GOT3 (cell line): ENCODE measurements at places on chromosomes 3 and 15.

- DNase-seq, result no peak
Measured at GRCh38 chr3:194514626-194515025, 27.8 kb upstream of the ATP13A3 start.

GRCh38 chr3:170632780-170633179, 46.9 kb upstream of the SLC7A14 start:
- no peak for DNase-seq

DNA sequence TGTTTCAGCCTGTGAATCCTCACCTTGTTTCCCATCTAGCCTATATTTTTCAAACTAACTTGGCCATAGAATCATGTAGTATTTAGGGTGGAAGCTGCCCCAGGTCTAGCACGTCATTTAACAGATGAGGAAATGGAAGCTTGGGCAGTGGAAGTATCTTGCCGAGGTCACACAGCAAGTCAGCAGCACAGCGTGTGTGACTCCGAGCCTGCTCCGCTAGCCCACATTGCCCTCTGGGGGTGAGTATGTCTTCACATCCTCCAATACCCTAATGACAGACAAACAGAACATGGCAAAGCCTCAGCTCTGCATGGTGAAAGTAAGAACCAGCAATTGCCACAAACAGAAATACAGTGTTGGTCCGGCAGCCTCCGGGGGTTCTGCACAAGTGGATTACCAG, 2.2 kb upstream of the CCR5 start:
- DNase-seq, result no peak

DNA sequence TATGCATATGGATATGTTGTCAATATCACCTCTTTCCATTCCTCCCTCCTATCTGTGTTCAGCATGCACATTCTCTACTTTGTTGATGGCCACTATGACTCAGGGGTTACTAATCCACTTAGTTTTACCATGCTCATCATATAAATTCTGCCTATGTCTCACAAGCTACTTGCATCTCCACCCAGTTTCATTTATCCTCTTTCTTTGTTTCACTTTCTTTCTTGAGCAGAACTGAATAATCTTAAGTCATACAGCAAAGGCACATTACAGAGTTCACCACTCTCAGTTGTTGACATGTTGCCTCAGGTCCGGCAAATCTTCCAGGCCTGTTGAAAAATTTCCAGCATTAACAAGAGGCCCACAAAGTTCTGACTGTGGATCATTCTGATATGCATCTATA, 71.5 kb downstream of the SSR3 start:
- DNase-seq, result no peak

- DNase-seq, result no peak
Measured at GRCh38 chr3:1055870-1056269, 37.0 kb upstream of the CNTN6 start.

DNA sequence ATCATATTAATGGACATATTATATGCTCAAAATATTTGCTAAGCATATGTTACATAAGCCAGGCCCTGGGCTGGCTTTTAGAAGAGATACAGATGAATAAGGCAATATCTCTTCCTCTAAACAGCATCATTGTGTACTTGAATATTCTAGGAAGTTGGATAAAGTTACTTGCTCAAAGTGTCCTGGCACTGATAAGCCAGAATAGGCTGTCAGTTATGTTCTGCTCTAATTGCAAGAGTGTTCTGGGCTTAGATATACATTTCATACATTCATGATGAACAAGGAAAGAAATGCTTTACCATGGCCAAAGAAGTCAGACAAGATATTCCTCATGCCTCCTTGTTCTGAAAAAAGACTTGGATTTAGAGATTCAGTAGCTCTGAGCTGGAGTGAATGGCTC, 40.7 kb downstream of the KBTBD12 start:
- no peak for DNase-seq

DNA sequence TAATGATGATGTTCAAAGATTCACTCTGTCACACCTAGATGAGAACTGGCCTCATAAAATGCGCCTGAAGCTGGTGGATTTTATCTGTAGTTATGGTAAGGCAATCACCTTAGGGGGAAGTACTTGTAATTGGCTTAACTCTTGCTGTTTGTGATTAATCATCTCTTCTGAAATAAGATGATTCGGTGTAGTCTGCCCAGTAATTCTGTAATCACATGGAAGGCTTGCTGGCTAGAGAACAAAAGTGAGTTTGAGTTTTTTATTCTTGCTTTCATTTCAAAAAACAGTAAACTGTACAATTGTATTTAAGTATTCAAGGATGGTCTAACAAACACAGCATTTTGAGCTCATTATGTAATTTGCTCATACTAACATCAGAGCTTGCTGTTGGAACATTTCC, 72.1 kb downstream of the OTOL1 start:
- DNase-seq, result no peak

GRCh38 chr15:50945725-50946124, 37.2 kb downstream of the AP4E1 start:
- DNase-seq, result no peak

DNA sequence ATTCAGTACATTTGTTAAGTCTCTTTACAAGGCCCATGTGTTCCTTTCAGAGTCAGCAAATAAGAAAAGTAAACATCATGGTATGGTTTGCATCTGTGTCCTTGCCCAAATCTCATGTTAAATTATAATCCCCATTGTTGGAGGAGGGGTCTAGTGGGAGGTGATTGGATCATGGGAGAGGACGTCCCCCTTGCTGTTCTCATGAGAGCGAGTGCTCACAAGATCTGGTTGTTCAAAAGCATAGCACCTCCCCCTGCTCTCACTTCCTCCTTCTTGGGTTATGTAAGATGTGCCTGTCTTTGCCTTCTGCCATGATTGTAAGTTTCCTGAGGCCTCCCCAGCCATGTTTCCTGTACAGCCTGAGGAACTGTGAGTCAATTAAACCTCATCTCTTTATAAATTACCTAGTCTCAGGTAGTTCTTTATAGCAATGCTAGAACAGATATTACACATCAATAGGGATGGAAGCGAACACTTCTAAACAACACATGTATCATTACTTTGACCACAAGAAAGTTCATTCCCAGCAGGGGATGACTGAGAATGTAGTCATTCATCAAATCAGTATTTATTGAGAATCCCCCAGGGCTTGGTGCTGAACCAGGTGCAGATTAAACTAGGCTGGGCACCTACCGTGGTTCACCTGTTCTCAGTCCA, 4.1 kb downstream of the EFCAB12 start:
- no peak for DNase-seq

- peak; percentile 58 for DNase-seq
Measured at GRCh38 chr3:48656061-48656840, 6.4 kb downstream of the CELSR3 start.

DNA sequence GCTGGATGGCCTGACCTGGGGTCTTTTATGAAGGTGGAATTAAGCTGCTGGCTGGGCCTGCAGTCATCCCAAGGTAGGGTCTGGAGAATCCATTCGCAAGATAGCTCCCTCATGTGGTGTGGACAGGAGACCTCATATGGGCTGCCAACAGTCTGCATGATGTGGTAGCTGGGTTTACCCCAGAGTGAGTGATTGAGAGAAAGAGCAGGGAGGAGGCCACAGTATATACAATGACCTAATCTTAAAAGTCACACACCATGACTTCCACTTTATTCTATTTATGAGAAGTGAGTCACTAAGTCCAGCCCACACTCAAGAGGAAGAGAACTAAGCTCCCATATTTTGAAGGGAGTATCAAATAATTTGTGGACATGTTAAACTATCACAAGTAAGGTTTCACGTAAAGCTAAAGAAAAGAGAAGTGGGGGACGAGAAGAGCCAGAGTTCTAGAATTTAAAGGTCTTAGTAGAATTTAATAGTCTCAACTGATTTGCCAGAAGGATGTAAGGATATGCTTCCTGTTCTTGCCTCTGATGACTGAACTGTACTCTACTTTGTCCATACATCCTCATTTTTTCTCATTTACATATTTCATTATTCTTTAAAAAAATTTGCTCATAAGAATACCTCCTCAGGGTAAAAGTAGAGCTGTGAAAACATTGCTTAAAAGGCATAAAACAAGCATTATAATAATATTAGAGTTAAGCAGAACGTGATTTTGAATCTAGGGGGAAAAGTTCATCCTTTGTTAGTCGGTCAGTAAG, 184.4 kb downstream of the PEX5L start:
- no peak for DNase-seq

- no peak for DNase-seq
Measured at GRCh38 chr15:32819448-32819847, 101.6 kb downstream of the GREM1 start.

- DNase-seq, result no peak
Measured at GRCh38 chr3:139468399-139468798, 7.9 kb downstream of the RBP2 start.

- no peak for DNase-seq
Measured at GRCh38 chr3:58167431-58168351, 43.1 kb downstream of the DNASE1L3 start.

- DNase-seq, result no peak
Measured at GRCh38 chr3:158295771-158296170, 185.9 kb downstream of the RSRC1 start.

DNA sequence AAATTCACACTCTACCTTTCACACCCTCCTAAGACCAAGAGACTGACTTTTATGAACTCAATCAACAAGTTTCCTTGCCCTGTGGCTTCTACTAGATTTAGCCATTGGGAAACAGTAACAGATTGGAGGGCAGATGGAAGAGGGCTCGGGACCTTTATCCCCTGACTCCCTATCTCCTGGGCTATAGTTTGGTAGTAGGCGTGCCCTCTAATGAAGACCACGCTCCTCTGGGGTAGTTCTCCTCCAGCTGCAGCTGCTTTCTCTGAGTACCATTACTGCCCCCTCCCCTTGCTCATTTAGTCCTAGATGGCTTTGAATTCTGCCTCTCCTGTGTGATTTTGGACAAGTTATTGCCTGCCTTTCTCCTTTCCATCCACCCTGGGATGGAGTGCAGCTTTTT, 33.3 kb downstream of the FMN1 start:
- DNase-seq, result no peak

DNA sequence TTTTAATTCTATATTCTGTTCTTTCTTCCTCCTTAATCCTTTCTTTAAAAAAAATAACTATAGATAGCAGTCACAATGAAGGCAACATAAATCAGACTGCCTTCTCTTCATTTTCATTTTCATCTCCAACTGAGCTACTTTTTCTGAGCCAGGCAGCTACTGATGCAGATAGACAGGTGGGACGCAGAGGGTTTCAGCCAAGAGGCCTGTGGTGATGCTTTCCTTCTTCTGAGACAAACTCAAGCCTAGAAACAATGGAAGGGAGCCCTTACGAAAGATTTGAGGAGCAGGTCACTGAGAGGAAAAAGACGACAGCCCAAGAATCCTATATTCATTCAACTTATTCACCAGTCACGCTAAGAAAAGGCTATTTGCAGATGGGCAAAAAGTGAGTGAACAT, 220.0 kb upstream of the MLF1 start:
- no peak for DNase-seq

DNA sequence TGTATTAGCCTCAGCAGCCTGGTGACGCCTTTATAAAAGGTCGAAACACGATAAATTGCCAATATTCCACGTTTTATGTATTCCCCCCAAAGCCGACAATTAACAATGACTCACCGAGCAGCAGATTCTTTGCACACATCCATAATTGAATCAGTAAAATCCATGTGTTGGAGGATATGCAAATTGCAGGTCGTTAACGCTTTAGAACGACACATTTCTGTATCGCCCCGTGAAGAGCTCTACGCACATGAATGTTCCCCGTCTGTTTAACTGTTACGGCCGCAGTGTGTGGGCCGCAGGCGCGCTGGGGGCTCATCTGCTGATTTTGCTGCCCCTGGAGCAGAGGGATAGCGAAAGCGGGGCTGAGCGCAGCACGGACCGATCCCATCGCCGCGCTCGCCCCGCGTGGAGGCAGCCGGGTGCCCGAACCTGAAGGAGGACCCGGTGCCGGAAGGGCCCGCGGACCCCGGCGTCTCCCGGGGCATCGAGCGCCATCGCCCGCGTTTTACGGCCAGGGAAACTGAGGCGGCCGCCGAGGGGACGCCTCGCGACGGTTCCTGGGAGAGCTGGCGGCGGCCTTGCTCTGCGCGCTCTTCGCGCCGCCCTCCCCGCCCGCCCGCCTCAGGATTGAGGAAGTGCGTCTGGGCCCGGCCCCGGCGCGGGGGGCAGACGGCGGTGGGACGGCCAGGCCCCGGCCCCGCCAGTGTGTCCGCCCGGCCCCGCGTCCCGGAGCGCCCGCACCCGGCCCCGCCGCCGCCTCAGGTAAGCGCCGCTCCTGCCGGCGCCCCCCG, at the start of gene LRRK1:
Gene LRRK1 (plus strand): TSS at position 668 of the 791 bp plus-strand sequence. CDS start 5,276 bp downstream, outside the sequence.
- DNase-seq, result no peak

DNA sequence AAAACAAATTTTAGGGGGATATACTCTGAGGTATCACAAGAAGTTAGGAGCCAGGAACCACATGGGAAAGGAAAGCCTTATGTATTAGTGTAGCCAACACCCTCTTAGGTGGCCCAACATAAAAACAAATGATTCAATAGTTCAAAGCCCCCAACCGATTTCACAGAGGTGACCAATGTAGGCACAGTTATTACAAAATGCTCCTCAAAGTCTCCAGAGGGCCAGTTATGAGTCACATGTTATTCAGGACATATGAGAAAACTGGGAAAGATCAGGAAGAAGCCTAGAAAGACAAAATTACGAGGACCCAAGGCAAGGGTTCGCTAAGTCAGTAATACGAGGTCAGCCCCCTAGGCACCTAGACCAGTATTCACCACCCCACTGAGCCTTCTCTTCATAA, 29.9 kb upstream of the FBN1 start:
- DNase-seq, result no peak

DNA sequence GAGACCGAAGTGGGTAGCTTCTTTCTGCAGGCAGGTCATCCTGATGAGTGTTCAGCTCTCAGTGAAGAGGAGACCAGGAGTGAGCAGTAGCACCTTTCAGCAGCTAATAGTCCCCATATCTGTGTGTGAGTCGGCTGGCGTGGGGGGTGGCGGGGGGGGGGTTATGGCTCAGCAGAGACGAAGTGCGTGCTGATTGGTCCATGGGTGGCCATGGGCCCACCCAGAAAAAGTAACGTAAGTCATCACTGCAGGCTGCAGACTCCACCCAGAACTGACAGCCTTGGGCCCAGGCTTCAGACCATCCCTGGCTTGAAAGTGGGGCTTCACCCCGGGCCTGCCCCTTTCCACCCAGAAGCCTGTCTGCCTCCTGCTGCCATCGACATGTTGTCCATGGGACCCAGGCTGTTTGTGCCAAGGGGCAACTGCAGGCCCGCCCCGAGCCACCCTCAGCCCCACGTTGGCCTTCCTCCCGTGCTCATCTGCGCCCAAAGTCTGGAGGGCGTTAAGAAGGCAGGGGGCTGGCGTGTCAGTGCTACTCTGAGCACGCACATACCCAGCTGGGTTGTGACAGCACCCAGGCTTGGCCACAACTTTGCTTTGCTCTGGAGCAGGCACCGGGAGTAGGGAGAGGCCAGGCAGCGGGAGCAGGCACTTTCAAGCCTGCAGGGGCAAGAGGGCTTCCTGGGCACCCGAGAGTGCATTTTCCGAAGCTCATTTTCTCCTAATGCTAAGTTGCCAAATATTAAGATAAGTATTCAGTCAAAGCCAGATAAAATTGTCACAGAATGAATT, 511.7 kb upstream of the CDIN1 start:
- no peak for DNase-seq

DNA sequence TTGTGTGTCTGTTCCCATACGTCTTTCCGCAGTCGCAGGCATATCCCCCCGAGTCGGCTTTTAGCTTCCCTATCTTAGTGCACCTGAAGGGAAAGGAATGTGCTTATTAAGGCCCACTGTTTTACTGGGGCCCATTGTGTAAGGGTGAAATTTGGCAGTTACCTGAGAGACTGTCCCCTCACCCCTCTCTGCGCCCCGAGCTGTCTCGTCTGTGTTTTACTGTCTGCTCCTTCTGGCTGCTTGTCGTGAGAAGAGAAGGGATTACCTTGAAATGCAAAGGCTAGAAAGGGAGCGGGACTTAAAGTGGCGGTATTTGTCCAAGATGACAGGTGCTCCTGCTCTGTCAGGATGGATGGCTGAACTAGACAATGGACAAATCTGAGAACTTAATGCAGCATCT, 233.0 kb upstream of the POU1F1 start:
- no peak for DNase-seq
